ENCODE measurements at places on chromosomes 6 and 20. TPM values are rescaled to one million over a fixed set of nuclear protein-coding genes. Genes with fewer than 3 reads are reported as not detected.

GRCh38 chr6:84583784-84584183, 180.6 kb downstream of the TBX18 start:
- no peak for DNase-seq

The KCNB1 gene
- not detected for total RNA-seq

The PPP1R14C gene
- total RNA-seq = 0.09 TPM

GRCh38 chr6:134436281-134436815, 118.4 kb upstream of the SGK1 start:
- peak; percentile 91 for DNase-seq
